ENCODE measurements at places on chromosomes 7 and 10. TPM values are rescaled to one million over a fixed set of nuclear protein-coding genes. Genes with fewer than 3 reads are reported as not detected.

Gene GPAM
- 22.2 TPM for total RNA-seq

- H3K27ac ChIP-seq: no peak overlapping the region
- H3K27me3 ChIP-seq: peaks cover 12% of the 10 kb centered on the region
- H3K4me3 ChIP-seq: no peak overlapping the region
- no peaks in the 10 kb centered on the region for H3K36me3 ChIP-seq
- H3K4me1 ChIP-seq: no peaks in the 10 kb centered on the region
- no peak for DNase-seq
Measured at GRCh38 chr10:131626274-131626673, 274.5 kb upstream of the PPP2R2D start.

Gene CAV2
- total RNA-seq: 196 TPM

Gene SMKR1
- total RNA-seq: not detected

- DNase-seq: no peak
- H3K4me1 ChIP-seq: no peaks in the 10 kb centered on the region
- peaks cover 23% of the 10 kb centered on the region for H3K27me3 ChIP-seq
- H3K27ac ChIP-seq: no peak overlapping the region
- H3K4me3 ChIP-seq: no peak overlapping the region
Measured at GRCh38 chr10:77541944-77542343, 95.7 kb downstream of the KCNMA1 start.

Gene POP7
- 30.6 TPM for total RNA-seq

Gene AVL9
- total RNA-seq: 11.8 TPM

DNA sequence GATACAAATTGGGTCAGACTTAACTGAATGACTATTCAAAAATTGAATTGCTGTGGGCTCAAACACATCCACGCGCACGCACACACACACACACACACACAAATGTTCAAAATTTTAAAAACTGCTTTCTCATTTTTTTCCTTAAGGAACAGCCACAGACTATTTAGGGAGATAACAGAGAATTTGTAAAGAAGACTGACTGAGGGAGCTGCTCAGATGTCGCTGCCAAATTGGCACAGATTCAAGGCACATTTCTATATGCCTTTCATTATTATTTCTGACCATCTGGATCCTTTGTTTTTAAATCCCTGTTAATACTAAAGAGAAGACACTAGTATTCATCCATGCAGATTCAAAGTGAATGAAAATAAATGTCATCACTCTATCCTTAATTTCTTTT is 154.8 kb downstream of the DGKB start:
- H3K27ac ChIP-seq: no peak overlapping the region
- DNase-seq: no peak

DNA sequence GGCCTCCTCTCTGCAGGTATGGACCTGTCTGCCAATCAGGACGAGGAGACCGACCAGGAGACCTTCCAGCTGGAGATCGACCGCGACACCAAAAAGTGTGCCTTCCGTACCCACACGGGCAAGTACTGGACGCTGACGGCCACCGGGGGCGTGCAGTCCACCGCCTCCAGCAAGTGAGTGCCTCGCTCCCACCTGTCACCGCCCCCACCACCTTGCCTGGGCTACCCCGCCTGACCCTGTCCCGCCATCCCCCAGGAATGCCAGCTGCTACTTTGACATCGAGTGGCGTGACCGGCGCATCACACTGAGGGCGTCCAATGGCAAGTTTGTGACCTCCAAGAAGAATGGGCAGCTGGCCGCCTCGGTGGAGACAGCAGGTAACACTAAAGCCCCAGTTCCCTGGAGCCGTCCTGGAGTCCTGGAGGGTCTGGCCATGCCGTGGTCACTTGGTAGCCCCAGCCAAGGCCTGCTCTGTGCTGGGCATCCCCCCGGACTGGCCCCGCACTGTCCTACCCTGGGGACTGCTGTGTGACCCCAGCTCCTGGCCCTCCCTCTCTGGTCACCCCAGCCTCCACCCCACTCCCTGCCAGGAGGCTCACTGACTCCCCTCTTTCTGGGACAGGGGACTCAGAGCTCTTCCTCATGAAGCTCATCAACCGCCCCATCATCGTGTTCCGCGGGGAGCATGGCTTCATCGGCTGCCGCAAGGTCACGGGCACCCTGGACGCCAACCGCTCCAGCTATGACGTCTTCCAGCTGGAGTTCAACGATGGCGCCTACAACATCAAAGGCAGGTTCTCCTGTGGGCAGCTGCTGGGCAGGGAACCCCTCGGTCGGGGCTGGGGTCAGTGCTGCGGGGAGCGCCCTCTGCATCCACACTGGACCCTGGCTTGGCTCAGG is 178.0 kb downstream of the RNF216 start:
- no peak overlapping the region for H3K4me3 ChIP-seq
- no peak overlapping the region for H3K27ac ChIP-seq
- no peak for DNase-seq
- peaks cover 11% of the 10 kb centered on the region for H3K4me1 ChIP-seq
- no peaks in the 10 kb centered on the region for H3K27me3 ChIP-seq

Gene CUX1
- total RNA-seq: 125 TPM

Gene JAKMIP3
- 1.7 TPM for total RNA-seq

Gene LRIT2
- total RNA-seq: not detected

Gene FAM25A
- total RNA-seq: not detected

Gene STOX1
- 0.33 TPM for total RNA-seq

GRCh38 chr10:108436096-108436495 is 1271.6 kb upstream of the SORCS1 start:
- H3K4me3 ChIP-seq: no peak overlapping the region
- no peaks in the 10 kb centered on the region for H3K4me1 ChIP-seq
- no peaks in the 10 kb centered on the region for H3K27me3 ChIP-seq
- no peak overlapping the region for H3K27ac ChIP-seq

DNA sequence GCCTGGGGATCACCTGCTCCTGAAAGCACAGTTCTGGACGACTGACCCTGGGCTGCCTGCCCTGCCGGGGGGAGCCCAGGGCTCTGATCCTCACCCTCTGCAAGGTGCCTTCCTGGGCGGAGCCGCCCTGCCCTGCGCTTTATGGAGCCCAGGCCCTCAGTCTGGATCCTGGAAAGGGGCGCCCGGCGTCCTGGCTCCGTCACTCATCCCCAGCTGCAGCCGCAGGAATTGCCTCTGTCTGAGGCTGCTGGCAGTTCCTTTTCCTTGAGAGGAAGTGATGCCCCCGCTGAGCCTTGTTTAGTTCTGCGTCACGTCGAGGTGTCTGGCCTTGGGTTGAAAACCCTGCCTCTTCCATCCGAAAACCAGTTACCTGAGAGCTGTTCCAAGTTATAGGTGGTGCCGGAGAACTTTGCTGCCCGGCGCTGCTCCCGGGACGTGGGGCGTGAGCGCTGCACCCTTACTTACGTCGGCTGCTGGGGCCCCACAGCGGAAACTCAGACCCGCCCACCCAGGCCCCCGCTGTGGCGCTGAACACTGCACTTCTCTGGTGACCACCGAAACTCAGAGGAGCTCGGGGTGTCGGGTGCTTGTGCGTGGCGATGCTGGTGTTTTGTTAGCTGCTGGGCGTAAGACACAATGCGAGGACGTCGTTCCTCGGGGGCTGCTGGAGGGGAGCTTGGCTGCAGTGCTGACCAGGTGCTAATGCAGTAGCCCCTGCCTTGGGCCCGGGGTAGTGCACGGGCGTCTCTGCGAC is 5.4 kb downstream of the MAFK start:
- peaks cover 19% of the 10 kb centered on the region for H3K36me3 ChIP-seq
- DNase-seq: no peak
- H3K27me3 ChIP-seq: no peaks in the 10 kb centered on the region
- H3K27ac ChIP-seq: peak overlapping the region; percentile 99
- peak overlapping the region; percentile 72 for H3K4me3 ChIP-seq

DNA sequence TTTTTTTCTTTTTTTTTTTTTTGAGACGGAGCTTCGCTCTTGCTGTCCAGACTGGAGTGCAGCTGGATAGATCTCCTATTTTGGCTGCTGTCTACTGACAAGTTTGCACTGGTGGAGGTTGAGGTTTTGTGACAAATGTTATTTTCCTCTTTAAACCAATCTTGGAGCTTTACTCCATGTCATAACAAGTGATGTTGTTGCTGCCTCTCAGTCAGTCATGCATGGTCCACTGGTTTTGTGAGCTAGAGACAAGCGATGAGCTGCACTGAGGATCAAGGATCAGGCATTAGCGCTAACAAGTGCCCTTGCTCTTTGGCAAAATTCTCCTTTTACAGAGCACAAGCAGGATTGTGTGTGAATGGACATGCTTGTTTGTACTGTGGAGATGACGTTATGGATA is 805 bp upstream of the WDFY4 start:
- H3K4me3 ChIP-seq: no peak overlapping the region
- H3K36me3 ChIP-seq: no peaks in the 10 kb centered on the region
- H3K27ac ChIP-seq: no peak overlapping the region
- no peaks in the 10 kb centered on the region for H3K27me3 ChIP-seq
- DNase-seq: no peak

GRCh38 chr7:155289107-155289506 is 8.6 kb upstream of the INSIG1 start:
- H3K27ac ChIP-seq: no peak overlapping the region
- no peaks in the 10 kb centered on the region for H3K36me3 ChIP-seq
- H3K4me1 ChIP-seq: no peaks in the 10 kb centered on the region

- H3K4me1 ChIP-seq: no peaks in the 10 kb centered on the region
- no peak overlapping the region for H3K27ac ChIP-seq
Measured at GRCh38 chr7:158166386-158167340, 421.0 kb downstream of the PTPRN2 start.

GRCh38 chr10:29712108-29712507 is 77.3 kb upstream of the SVIL start:
- H3K4me1 ChIP-seq: peaks cover 2% of the 10 kb centered on the region
- no peak for DNase-seq
- H3K27ac ChIP-seq: no peak overlapping the region
- H3K4me3 ChIP-seq: no peak overlapping the region
- H3K36me3 ChIP-seq: no peaks in the 10 kb centered on the region

GRCh38 chr7:30379131-30379530 is 94.7 kb downstream of the ZNRF2 start:
- H3K36me3 ChIP-seq: no peaks in the 10 kb centered on the region
- no peak for DNase-seq
- H3K4me3 ChIP-seq: no peak overlapping the region
- H3K27ac ChIP-seq: no peak overlapping the region
- no peaks in the 10 kb centered on the region for H3K27me3 ChIP-seq

Gene RPS24
- 829 TPM for total RNA-seq

DNA sequence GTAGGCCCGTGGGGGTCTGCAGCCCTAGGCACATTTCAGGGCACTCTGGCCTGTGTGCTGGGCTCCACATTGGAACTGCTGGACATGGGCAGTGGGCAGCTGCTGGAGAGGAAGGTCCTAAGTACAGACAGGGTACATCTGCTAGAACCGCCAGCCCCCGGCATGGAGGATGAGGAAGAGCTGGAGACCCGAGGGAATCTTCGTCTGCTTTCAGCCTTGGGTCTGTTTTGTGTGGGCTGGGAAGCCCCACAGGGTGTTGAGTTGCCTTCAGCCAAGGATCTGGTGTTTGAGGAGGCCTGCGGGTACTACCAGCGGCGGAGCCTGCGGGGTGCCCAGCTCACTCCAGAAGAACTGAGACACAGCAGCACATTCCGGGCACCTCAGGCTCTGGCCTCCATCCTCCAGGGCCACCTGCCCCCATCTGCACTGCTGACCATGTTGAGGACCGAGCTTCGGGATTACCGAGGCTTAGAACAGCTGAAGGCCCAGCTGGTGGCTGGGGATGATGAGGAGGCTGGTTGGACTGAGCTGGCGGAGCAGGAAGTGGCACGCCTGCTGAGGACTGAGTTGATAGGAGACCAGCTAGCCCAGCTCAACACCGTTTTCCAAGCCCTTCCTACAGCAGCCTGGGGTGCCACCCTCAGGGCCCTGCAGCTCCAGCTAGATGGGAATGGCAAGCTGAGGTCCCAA is 1.4 kb downstream of the HPS6 start:
- peak overlapping the region; percentile 100 for H3K4me3 ChIP-seq
- no peaks in the 10 kb centered on the region for H3K36me3 ChIP-seq
- peak overlapping the region; percentile 97 for H3K27ac ChIP-seq
- H3K27me3 ChIP-seq: no peaks in the 10 kb centered on the region

DNA sequence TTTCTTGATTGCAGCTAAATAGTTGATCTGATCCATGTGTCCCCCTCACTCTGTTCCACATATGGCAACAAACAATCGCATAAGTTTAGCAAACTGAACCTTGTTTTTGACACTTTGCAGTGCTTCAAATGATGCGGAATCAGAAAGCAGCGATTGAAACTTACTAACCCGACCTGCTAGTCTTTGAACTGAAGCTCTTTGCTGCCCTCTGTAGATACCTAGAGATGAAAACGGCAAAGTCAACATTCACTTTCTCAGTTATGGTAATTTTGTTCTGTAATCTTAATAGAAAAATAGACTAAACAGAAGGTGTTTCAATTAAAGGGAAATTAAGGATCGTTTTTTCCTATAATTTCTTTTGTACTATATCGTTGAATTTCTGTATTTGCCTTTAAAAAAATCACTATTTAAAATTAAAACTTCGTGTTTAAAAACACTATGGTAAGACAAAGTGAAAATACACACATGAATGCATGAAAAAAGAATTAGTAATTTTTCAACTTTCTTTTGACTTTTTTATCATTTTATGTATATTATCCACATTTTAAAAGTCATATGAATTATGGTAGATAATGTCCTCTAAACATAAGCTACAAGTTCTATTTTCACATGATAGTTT is 276.5 kb downstream of the MAGI2 start:
- DNase-seq: no peak
- no peaks in the 10 kb centered on the region for H3K36me3 ChIP-seq
- no peak overlapping the region for H3K4me3 ChIP-seq
- H3K27ac ChIP-seq: no peak overlapping the region
- H3K4me1 ChIP-seq: no peaks in the 10 kb centered on the region
- no peaks in the 10 kb centered on the region for H3K27me3 ChIP-seq

- H3K27me3 ChIP-seq: no peaks in the 10 kb centered on the region
- no peaks in the 10 kb centered on the region for H3K36me3 ChIP-seq
- DNase-seq: no peak
- no peaks in the 10 kb centered on the region for H3K4me1 ChIP-seq
Measured at GRCh38 chr7:27688056-27688455, 25.4 kb upstream of the HIBADH start.

- H3K36me3 ChIP-seq: no peaks in the 10 kb centered on the region
- H3K4me1 ChIP-seq: peaks cover 30% of the 10 kb centered on the region
Measured at GRCh38 chr7:89232-90019, 102.9 kb upstream of the FAM20C start.

DNA sequence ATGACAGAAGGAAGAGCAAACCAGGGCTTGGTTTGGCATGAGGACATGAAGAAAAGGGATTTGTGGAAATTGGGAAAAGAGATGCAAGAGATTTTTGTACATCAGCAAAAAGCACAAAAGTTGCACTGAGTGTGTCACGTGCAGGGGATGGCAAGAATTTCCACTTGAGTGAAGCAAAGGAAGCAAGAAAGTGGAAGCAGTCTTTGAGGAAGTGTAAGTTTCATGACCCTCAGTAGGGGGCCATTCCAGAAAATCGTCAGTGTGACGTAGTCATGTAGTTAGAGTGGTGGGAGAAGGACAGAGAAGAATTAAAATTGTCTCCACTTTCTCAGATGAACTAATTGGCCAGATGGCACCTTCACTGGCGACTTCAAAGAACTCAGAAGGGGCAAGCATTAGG is 123.3 kb upstream of the FZD1 start:
- H3K27ac ChIP-seq: no peak overlapping the region
- DNase-seq: no peak
- H3K4me3 ChIP-seq: no peak overlapping the region
- no peaks in the 10 kb centered on the region for H3K27me3 ChIP-seq
- no peaks in the 10 kb centered on the region for H3K4me1 ChIP-seq

- peak overlapping the region; percentile 71 for H3K27ac ChIP-seq
- peaks cover 59% of the 10 kb centered on the region for H3K4me1 ChIP-seq
- no peaks in the 10 kb centered on the region for H3K27me3 ChIP-seq
- H3K4me3 ChIP-seq: no peak overlapping the region
- H3K36me3 ChIP-seq: peaks cover 28% of the 10 kb centered on the region
Measured at GRCh38 chr10:35563261-35563891, 41.8 kb upstream of the GJD4 start.

Data from left ventricle myocardium inferior (tissue), 1 donor.